Liver (tissue), 10 donors: ENCODE measurements at places on chromosomes 6 and 20. TPM values are rescaled to one million over a fixed set of nuclear protein-coding genes. Genes with fewer than 3 reads are reported as not detected.

Gene ELOVL5
- total RNA-seq: 61.2 TPM

Gene SAMD10
- 1.4 TPM for total RNA-seq

Gene EYA4
- total RNA-seq: 0.50 TPM

Gene OXT
- total RNA-seq: 6.5 TPM

Gene TPBG
- 0.37 TPM for total RNA-seq

Gene SLC12A5
- total RNA-seq: 0.33 TPM

Gene AARS2
- 9.6 TPM for total RNA-seq
